SW480 (cell line): ENCODE measurements at places on chromosomes 6 and 20.

DNA sequence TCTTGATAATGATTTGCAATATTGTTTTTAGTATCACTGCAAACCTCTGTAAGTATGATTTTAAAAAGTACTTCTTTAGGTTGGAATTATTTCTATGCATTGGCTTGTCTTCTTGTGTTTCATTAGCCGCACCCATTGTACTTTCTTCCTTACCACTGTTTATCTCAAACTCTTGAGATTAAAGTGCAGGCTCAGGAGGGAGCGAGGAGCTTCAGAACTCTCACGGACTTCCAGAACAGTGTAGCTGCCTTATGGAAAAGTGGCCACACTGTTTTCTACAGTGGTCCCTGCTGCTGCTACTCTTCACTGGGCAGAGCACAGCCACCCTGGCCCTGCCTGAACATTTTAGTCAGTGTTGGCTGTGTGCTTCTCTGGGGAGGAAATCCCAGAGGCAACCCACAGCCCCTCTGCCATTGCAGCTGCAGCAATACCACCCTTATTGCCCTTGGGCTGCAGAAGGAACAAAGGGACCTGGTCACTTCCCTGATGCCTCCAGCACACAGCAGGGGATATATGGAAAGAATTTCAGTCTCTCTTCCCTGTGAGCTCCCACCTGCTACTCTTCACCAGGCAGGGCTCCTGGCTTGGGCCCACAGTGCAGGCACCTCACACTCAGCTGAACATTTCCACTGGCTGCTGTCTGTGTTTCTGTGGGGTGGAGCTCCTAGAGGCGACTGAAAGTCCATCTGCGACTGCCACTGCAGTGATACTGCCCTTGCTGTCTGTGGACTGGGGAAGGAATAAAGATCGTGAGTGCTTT is 91.7 kb upstream of the MAP3K4 start:
- no peak for DNase-seq

DNA sequence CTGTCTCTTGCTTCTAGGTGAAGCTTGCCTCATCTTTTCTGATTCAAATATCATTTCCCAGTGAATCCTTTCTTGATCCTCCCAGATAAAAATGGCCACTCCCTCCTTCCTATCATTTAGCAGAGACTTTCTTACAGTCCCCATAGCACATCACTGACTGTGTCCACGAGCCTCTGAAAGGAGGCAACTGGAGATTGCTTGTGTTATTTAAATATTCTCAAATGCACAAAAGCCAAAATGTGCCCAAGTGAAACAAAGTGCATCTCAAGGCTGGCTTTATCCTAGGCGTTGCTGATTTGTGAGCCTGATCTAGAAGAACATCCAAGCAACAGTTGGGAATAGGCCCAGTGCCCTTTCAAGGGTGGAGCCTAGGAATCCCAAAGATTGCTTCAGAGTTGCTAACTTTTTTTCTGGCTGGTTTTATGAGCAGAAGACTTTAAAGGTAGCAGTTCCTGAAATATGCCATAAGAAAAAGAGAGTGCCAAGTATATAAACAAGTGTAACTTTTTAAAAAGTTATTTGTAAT is 393.6 kb downstream of the CD83 start:
- no peak for DNase-seq

DNA sequence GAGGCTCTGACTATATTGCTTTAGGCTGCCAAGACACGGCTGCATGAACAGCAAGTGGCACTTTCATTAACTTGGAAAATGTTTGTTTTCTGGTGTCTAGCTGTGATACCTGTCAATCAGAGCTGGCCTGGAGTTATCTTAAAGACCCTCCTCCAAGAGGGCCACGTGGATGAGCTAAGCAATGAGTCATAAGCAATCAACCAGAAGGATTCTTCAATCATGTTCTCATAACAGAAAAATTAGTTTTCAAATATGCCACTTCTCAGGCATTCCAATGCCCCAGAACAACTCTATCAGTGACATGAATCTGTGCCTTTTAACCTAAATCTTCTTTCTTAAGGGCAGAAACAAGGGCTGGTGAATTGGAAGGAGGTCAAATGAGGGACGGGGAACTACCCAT is 283.0 kb downstream of the HTR1B start:
- no peak for DNase-seq

GRCh38 chr6:38180586-38180985 is 361.1 kb downstream of the ZFAND3 start:
- DNase-seq, result no peak

- no peak for DNase-seq
Measured at GRCh38 chr6:25147223-25147622, 132.0 kb upstream of the CARMIL1 start.

GRCh38 chr20:37152284-37152683 is 26.8 kb upstream of the RPN2 start:
- DNase-seq, result no peak

DNA sequence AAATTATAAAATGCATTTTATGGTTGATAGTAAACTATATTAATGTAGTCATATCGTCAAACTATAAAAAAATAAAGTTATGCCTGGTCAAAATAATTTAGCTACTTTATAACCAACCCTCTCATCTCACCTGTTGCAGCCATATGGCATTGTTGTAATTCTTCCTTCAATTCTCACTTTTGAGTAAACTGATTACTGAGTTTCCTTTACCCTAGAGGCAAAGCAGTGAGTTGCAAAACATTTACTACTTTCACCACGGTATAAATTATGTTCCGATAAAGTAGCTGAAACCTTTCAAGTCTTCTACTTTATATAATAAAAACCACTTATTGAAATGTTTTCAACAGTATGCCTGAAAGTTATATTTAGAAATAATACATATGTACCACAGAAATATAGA is 113.8 kb downstream of the AHI1 start:
- DNase-seq, result no peak

GRCh38 chr6:63783096-63783495 is 147.5 kb downstream of the PHF3 start:
- no peak for DNase-seq

GRCh38 chr6:105500693-105501092 is 97.8 kb upstream of the PREP start:
- no peak for DNase-seq

- DNase-seq, result no peak
Measured at GRCh38 chr20:46128310-46129151, 10.4 kb downstream of the CD40 start.

- DNase-seq, result no peak
Measured at GRCh38 chr6:90485635-90486277, 101.1 kb downstream of the MAP3K7 start.

DNA sequence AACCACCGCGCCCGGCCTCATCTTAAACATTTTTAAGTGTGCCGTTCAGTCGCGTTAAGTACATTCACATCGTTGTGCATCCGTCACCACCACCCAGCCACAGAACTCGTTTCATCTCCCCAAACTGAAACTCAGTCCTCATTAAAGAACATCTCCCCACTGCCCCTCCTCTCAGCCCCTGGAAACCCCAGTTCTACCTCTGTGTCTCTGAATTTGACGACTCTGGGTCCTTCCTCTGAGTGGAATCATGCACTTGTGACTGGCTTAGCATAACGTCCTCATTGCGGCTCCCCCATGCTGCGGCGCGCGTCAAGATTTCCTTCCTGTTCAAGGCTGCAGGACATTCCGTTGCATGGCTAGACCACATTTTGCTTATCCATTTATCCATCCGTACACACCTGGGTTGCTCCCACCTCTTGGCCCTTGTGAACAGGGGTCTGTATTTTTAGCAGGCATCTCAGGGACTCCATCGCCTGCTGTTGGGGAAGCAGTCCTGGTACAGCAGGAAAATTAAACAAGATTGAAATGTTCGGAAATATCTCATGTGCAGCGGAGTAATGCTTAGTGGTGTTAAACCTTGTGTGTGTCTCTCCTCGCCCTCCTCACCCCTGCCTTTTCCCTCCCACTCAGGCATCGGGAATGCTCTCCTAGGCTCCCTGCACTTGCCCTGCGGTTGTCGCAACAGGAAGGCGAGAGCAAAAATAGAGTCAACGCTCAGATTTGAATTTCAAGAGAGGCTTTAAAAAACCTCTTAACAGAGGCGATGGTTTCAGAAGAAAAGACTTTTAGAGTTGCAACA is 127.9 kb downstream of the PXDC1 start:
- DNase-seq, result no peak

DNA sequence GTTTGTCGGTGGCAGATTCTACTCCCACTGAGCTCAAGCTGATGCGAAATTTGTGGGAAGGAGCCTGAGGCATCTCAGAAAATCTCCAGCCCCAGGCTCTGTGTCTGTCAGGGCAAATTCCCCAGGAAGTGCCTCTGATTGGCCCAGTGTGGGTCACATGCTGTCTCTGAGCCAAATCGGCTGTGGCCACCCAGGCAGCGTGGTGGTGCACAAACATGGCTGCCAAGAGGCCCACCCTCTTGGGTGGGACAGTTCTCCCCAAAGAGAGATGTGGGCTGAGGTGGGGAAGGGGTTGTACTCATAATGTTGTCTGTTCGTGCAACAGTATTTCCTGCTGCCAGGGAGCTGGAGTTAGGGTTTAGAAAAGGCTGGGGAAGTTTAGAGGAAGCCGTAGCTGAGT is 130.6 kb downstream of the BMP7 start:
- no peak for DNase-seq

- peak; percentile 58 for DNase-seq
Measured at GRCh38 chr6:42960243-42961019, at the start of gene GNMT. GNMT (plus strand) TSS chr6:42960754; CDS start chr6:42960768, 14 bp downstream.

DNA sequence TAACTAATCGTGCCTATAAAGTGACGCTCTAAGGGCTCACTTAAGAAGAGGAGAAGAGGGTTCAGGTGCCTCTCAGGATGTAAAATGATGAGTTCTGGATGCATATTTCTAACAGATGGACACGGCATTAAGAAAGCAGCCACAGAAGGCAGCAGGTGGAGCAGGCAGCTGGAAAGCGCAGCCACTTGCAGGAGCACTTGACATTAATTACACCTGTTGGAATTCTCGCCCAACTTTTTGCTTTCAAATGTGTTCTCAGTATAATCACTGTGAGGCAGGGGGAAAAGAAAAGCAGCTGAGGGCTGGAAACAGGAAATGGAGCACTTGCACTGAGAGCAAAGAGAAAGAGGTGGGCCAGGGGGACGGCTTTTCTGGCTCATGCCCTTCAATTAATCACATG is 164.2 kb downstream of the NKAIN2 start:
- no peak for DNase-seq

DNA sequence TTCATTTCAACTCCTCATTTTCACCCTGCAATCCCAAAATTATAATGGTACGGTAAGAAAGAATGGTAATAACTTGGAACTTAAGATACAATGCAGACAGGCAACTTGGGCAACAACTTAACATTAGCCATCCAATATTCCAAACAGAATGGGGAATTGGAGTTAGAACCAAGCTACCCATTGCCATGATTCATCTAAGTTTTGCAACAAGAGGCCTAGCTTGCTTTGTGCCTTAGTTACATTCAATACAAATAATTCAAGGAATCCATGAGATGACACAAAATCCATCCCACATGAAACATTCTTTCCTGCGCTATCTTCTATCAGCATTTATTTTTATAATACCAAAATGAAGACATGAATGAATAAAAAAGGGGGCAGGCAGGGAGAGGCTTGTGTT is 28.4 kb downstream of the DCDC2 start:
- no peak for DNase-seq

- no peak for DNase-seq
Measured at GRCh38 chr6:2426561-2427340, 181.3 kb upstream of the GMDS start.

DNA sequence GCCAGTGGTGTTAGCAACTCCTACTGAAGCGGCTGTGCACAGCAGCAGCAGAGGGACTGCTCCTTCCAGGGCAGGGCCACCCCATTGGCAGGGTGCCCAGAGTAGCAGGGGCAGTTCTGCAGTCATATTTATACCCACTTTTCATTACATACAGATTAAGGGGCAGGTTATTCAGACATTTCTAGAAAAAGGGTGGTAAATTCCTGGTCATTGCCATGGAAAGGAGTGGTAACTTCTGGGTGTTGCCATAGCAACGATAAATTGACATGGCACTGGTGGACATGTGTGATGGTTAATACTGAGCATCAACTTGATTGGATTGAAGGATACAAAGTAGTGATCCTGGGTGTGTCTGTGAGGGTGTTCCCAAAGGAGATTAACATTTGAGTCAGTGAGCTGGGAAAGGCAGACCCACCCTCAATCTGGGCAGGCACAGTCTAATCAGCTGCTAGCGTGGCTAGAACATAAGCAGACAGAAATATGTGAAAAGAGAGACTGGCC is 45.0 kb downstream of the IYD start:
- DNase-seq, result no peak

DNA sequence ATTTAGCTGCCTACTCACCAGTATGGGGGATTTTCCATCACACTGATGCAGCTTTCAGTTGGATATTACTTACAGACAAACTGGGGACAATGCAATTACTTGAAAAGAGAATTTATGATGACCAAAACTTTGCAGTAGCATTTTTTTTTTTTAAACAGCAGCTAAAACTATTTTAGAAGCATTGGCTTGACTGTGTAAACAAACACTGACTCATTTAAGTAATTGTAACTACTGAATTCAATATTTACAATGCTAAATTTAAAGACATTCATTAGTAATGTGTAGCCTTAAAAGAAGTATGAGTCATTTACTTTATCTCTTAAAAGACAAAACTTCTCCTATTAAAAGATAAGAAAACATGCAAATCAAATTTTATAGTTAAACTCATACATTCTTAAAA is 295.9 kb upstream of the FERMT1 start:
- DNase-seq, result no peak

GRCh38 chr20:57170343-57170742 is 96.1 kb downstream of the BMP7 start:
- no peak for DNase-seq

- DNase-seq, result no peak
Measured at GRCh38 chr6:6058054-6058444, 51.3 kb upstream of the NRN1 start.

- DNase-seq, result peak; percentile 58
Measured at GRCh38 chr20:20568604-20569205, 143.7 kb downstream of the RALGAPA2 start.

- DNase-seq, result no peak
Measured at GRCh38 chr20:53165452-53165851, 193.3 kb downstream of the TSHZ2 start.

DNA sequence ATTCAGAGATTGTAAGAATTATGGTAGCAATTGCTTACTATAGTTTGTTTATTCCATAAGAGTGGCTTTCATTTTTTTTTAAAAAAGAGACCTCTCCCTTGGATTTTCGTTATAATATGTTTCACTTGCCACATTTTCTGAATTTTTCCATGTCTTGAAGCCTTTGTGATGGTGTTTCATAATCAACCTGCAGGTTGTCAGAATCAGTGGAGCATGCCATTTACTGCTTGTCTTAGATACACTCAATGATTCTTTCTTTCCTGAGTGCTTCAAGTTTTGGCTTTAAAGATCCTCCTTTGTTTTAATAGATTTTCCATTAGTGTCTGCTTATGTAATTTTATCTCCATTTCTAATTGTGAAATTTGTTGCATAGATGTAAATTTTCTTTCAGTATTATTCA is 31.2 kb downstream of the KCNQ5 start:
- no peak for DNase-seq

- DNase-seq, result no peak
Measured at GRCh38 chr20:17287503-17287902, 60.7 kb downstream of the PCSK2 start.

GRCh38 chr20:10790013-10790412 is 116.2 kb upstream of the JAG1 start:
- no peak for DNase-seq
